ENCODE measurements at places on chromosomes 11 and 22.
A peak's percentile ranks its signal among the peaks of the same experiment; 100 is the strongest.

GRCh38 chr11:32069361-32070058, 21.4 kb upstream of the RCN1 start:
- DNase-seq = no peak

- DNase-seq = no peak
Observed at GRCh38 chr11:102367364-102367763, 20.4 kb downstream of the BIRC2 start.

DNA sequence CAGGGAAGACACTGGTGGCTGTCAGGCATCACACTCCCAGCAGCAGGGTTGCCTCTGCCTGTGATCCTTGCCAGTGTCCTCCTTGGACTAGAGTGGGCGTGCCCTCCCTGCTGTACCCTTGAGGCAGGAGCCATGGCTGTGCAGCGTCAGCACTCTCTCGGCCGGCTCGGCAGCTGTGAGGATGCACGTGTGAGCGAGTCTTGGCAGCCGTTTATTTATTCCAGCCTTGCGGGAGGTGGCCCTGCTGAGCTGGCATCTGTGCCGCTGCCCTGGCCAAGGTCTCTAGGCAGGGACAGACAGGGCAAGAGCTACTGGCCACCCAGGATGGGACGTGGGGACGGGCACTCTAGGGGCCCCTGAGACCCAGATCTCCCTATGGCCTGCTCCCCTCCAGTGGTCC, 33.9 kb downstream of the TSPAN4 start:
- DNase-seq = no peak

- DNase-seq = peak; percentile 61
Observed at GRCh38 chr11:105034813-105035620, at the start of gene CASP1. TSS of gene CASP1 (minus strand) at chr11:105035144. CDS start at chr11:105035113, 31 bp downstream.

DNA sequence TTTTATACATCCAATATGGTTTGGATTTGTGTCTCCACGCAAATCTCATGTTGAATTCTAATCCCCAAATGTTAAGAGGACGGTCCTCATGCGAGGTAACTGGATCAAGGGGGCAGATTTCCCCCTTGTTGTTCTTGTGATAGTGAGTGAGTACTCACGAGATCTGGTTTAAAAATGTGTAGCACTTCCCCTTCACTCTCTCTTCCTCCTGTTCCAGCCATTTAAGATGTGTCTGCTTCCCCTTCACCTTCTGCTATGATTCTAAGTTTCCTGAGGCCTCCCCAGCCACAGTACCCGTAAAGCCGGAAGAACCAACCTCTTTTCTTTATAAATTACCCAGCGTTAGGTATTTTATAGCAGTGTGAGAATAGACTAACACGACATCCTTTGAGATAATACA, 98.6 kb downstream of the TTC28 start:
- peak; percentile 56 for DNase-seq

GRCh38 chr22:46600273-46600796, 19.9 kb upstream of the GRAMD4 start:
- DNase-seq = peak; percentile 54

- no peak for DNase-seq
Observed at GRCh38 chr11:76385903-76386302, 4.8 kb downstream of the GVQW3 start.

GRCh38 chr11:131025421-131026125, 109.3 kb upstream of the SNX19 start:
- DNase-seq = no peak

GRCh38 chr22:36536717-36537116, 7.8 kb upstream of the EIF3D start:
- DNase-seq = no peak

GRCh38 chr22:48072777-48073176, 1310.3 kb downstream of the TBC1D22A start:
- no peak for DNase-seq

DNA sequence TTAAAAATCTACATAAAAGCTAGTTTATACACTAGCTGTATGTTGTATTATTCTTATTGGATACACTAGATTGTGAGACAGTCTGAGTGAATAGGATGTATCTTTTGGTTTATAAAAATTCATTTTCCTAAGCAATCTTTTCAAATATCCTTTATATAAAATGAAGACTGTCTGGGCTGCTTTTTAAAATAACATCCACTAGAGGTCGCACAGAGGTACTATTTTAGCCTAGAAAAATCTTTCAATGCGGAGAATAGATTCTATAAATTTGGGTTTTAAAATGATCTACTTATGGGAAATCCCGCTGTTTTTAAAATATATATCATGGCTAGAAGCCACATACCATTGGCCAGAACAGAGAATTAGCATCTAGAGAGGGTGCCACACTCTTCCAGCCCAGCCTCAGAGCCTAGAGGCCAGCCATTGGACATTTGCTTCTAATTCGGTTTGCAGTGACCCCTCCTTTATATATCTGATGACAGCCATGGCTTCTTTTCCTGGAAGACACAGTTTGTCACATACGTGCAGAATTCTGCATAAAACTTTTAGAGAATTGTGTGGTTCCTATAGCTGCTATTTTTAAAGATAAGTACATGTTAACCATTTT, 7.3 kb downstream of the C11orf97 start:
- DNase-seq = peak; percentile 67

DNA sequence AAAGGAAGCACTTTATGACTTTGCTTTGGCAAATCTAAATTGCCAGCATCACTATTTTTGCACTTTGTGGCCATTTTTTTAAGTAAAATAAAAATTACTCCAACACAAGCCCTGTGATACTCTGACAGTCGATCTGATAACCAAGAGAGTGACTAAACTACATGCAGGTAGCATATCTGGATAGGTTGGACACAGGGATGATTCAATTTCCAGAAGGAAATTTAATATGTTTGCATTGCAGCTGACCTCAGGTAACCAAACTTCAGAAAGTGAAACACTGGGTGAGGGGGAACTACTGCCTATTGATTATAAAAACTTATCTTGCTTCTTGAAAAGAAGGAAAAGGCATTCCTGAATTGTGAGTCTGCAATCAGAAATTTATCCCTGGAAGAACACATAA, 13.9 kb downstream of the OR5B3 start:
- no peak for DNase-seq

DNA sequence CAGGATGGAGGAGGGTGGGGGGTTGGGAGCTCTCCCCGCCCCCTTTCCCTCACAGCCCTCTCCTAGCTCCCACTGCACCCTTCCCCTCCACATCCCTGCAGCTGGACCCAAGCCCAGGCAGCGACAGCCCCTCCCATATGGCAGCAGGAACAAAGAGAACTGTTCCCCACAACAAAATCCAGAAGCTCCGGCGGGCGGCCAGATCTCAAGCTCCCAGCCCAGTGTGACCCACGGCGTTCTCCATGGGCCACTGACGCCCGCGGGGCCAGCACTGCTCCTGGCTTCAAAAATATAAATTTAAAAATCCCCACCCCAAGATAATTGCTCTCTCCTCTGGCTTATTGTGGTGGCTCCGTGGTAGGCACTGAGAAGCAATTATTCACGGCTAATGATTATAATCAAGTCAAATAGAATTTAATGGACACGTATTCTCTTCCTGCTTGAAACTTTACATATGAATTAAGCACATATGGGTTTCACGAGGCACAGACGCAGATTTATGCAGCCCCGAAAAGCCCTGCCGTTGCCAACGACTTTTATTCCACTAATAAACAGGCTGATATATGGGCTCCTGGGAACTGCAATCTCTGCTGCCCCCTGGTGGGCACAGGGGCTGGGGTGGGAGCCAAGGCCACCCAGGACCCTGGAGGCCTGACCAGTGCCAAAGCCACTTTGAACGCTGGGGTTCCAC, 17.5 kb downstream of the MACROD1 start:
- peak; percentile 90 for DNase-seq

DNA sequence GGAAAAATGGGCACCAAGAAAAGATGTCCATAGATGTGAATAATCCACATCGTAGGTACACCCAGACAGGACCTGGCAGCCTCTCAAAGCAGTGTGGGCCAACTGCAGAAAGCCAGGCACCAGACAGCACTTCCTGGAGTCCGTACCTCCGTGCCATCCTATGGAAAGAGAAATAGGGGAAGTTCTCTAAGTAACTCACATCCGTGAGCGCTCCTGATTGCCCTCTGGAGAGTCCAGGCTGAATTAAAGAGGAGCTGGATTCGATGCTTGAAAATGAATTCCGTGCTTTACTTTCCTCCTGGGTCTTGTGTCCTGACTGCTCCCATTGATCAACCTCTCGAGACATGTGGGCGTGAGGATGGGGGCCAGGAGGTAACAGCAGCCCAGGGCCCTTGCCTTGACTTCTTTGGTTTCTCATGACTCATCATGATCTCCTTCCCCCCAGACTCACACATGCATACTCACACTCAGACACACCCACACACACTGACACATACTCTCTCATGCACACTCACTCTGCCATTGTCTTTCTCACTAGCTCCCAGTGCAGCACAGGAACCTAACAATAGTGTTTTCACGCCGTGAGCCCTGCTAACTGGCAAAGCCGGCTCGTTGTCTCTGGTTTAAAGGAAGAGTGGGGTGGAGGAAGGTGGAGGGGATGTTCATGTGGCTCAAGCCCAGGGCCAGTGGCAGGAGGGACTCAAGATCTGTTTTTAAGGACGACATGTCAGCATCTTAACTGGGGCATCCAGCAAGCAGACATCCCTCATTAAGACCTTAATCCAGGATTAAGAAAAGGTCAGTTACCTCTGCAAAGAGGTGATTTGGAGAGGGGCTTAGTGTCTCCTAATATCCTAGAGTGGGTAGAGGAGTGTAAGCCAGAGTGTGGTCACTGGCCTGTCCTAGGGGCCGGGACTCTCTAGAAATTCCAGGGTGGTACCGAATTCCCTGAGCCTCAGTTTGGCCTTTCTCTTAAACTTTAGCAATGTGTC, 104.2 kb downstream of the SCN3B start:
- peak; percentile 59 for DNase-seq

DNA sequence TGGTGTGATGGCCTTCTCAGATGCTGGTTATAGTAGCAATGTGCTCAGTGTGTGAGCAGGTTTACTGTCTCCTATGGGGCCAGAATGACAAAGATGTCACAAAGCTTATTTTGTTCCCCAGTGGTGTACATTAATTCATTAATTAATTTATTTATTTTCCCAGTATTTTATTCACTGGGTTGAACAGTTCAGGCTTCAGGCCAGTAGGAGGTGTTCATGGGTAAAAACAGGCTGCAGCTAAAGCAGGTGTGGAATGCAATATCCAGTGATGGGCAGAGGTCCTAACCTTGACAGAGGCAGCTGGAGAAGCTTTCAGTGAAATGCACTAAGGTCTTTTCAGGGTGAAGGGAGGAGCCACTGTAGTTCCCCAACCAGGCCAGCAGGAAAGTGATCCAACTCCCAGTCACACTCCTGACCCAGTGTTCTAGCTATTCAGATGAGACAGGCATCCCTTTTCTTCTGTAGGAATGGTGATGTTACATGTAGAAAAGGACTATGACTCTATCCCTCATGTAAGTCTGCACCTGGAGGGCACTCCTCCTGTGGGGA, 7.8 kb upstream of the FANCF start:
- no peak for DNase-seq

DNA sequence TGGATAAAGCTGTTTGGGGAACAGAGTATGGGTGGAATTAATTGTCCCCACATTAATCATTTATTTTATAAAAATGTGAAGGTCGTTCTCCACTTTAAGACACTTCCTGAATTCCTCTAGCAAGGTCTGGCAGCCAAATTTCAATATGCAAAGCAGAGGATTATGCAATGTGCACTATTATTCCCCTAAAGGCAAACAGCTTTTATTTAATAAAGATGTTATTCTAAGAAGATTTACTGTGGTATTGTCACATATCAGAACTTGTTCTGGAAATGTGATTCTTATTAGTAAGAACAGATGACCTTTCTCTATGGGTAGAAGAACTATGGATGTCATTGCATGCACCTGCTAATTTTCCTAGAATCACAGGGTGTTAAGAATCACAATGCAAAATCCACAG, 1128.8 kb upstream of the CCDC90B start:
- DNase-seq = no peak
